ENCODE measurements at places on chromosomes 1 and 21. TPM values are rescaled to one million over a fixed set of nuclear protein-coding genes. Genes with fewer than 3 reads are reported as not detected.
A peak's percentile ranks its signal among the peaks of the same experiment; 100 is the strongest.

- no peak overlapping the region for H3K27ac ChIP-seq
- H3K4me3 ChIP-seq, result no peak overlapping the region
- no peaks in the 10 kb centered on the region for H3K36me3 ChIP-seq
- DNase-seq, result no peak
These were observed 108.4 kb downstream of the CNIH3 start for GRCh38 chr1:224724566-224724965.

GRCh38 chr1:88175120-88175630 lies 508.9 kb upstream of the PKN2 start:
- no peak for DNase-seq
- H3K4me1 ChIP-seq, result no peaks in the 10 kb centered on the region
- no peaks in the 10 kb centered on the region for H3K36me3 ChIP-seq
- no peak overlapping the region for H3K4me3 ChIP-seq
- H3K27ac ChIP-seq, result no peak overlapping the region
- no peaks in the 10 kb centered on the region for H3K27me3 ChIP-seq

DNA sequence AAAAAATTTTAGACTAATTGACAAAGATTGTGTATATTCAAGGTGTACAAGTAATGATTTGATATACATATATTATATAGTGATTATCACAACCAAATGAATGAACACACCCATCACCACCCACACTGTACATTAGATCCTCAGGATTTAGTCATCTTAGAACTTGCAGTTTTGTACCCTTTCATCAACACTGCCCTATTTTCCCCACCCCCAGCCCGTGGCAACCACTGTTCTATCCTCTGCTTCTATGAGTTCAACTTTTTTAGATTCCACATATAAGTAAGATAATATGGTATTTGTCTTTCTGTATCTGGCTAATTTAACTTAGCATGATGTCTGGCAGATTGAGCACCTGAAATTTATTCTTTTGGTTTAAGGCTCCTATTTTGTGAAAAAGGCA lies 173.6 kb downstream of the IER5 start:
- H3K36me3 ChIP-seq, result no peaks in the 10 kb centered on the region
- no peak overlapping the region for H3K27ac ChIP-seq
- H3K27me3 ChIP-seq, result no peaks in the 10 kb centered on the region
- H3K4me1 ChIP-seq, result no peaks in the 10 kb centered on the region
- no peak overlapping the region for H3K4me3 ChIP-seq

- H3K4me3 ChIP-seq, result no peak overlapping the region
- H3K27me3 ChIP-seq, result no peaks in the 10 kb centered on the region
- H3K36me3 ChIP-seq, result no peaks in the 10 kb centered on the region
- peak overlapping the region; percentile 1 for H3K27ac ChIP-seq
- H3K4me1 ChIP-seq, result peaks cover 80% of the 10 kb centered on the region
- DNase-seq, result no peak
These were observed 7.5 kb downstream of the DYRK1A start for GRCh38 chr21:37374027-37374426.

DNA sequence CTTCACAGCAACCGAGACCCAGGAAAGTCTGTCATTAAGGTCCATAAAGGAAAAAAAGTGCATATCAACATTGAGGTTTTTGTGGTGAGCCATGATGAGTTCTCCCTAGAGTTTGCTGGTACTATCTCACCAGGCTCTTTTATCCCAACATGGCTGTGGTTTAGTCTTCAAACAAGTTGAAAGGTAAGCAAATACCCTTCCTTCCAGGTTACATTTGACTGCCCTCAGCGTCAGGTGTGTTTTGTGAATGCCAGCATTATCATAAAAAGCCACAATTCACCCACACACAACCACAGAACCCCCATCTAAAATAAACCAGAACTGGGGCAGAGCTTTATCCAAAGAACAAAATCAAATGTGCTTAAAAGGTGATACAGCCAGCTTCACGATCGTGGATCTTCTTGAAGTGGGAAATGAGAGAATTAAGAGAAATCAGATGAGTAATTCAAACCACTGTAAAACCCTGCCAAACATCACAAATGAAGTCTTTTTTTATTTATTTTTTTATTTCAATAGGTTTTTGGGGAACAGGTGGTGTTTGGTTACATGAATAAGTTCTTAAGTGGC lies 64.7 kb downstream of the SETD4 start:
- peaks cover 7% of the 10 kb centered on the region for H3K4me1 ChIP-seq
- no peak overlapping the region for H3K4me3 ChIP-seq
- no peaks in the 10 kb centered on the region for H3K27me3 ChIP-seq
- no peak overlapping the region for H3K27ac ChIP-seq

DNA sequence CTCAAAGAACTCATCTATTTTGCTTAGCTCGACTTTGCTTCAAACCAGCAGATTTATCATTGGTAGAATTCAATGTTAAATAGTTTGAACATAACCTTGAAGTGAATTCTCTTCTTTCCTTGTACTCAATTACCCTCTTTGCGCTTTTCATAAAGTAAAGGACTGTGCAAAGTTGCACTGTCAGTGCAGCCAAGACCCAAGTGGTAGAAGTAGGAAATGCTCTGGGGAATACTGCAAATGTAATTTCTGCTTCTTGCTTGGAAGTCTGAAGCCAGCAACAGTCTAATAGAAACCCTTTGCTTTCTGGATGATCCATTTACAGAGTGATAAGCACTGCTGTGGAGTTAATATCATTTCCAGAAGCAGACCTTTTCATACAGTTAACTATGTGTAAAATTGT lies 936.7 kb upstream of the TMPRSS15 start:
- DNase-seq, result no peak
- no peaks in the 10 kb centered on the region for H3K4me1 ChIP-seq
- no peaks in the 10 kb centered on the region for H3K27me3 ChIP-seq
- H3K27ac ChIP-seq, result no peak overlapping the region
- no peak overlapping the region for H3K4me3 ChIP-seq

GRCh38 chr1:40739455-40740008 lies 44.1 kb upstream of the KCNQ4 start:
- H3K36me3 ChIP-seq, result peaks cover 7% of the 10 kb centered on the region
- DNase-seq, result no peak
- no peaks in the 10 kb centered on the region for H3K27me3 ChIP-seq
- no peak overlapping the region for H3K4me3 ChIP-seq
- no peak overlapping the region for H3K27ac ChIP-seq

DNA sequence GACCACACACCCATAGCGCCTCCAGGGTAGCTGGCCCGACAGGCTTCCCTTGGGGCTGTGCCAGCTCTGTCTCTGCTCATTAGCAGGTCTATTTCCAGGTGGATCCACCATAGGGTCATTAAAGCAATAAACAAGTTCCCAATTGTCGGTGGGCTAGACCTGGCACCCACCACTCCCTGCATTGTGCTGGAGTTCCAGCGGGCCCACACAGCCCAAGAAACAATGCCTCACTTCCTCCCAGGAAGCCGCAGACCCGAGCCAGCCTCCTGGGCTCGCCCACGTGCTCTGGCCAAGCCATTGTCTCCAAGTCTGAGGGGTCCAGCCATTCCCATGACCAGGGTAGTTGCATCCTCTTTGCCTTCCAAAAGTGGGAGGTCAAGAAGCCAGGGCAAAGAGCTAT lies 27.5 kb upstream of the SOX13 start:
- no peak for DNase-seq
- H3K27ac ChIP-seq, result no peak overlapping the region
- no peak overlapping the region for H3K4me3 ChIP-seq
- no peaks in the 10 kb centered on the region for H3K36me3 ChIP-seq
- no peaks in the 10 kb centered on the region for H3K4me1 ChIP-seq

DNA sequence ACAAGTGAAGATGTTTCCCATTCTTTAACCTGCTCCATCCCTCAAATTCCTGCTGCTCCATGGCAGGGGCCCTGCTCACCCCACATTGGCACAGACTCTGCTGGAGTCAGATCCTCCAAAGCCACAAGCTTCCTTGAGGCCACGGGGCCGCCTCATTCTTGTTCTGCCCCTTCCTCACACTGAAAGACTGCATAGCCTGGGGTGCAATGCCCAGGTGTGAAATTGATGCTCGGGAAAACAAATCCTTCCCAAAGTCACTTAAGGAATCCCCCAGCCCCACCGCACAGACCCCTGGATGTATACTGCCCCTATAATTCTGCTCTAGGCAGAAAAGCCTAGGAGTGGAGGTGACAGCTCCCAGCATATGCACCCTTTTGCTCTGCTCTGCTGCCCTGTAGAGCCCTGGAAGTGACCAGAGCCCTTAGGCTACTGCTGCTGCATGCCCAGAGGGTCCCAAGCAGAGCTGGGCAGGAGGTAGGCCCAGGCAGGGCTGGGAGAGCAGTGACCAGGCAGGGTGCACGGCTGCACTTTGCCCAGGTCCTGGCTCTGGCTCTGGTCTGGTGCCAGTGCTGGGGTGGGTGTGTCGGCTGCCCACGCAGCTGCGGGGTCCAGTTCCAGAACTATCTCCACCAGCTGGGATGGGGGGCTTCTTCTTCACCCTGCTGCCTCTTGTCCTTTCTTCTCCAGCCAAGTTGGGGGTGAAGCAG lies 1.6 kb downstream of the HES2 start:
- H3K27me3 ChIP-seq, result peaks cover 5% of the 10 kb centered on the region
- H3K4me1 ChIP-seq, result peaks cover 14% of the 10 kb centered on the region
- H3K27ac ChIP-seq, result no peak overlapping the region
- no peak overlapping the region for H3K4me3 ChIP-seq

DNA sequence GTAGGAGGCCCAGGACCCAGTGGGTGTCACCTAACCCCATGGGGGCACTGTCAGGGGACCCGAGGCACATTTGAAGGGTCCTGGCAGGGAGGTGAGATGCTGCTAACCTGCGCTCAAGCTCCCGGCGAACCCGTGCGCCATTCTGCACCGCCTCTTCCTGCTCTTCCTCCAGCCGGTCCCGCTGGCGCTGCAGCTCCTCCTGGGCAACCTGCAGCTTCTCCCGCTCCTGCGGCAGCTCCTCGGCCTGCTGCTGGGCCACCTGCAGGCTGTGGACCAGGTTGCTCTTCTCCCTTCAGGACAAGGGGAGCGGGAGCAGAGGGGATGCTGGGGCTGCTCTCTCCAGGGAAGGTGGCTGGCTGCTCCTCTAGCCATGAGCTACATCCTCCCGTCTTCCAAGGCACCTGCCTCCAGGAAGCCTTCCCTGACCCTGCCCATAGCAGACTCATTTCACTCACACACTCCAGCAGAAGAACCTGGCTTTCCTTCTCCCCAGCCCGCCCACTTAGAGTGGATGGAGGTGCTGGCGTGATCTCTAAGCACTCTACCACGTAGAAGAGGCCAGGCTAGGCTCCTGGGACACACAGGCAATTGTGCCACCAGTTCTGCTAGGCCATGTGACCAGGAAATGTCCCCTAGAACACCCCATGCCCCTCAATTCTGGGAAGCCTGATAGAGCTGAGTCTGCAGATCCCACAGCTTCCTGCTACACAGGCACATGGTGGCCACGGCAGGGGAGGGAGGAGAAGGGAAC lies 15.2 kb upstream of the NBPF1 start:
- H3K36me3 ChIP-seq, result peaks cover 88% of the 10 kb centered on the region
- H3K27me3 ChIP-seq, result no peaks in the 10 kb centered on the region
- H3K27ac ChIP-seq, result no peak overlapping the region
- no peak for DNase-seq

DNA sequence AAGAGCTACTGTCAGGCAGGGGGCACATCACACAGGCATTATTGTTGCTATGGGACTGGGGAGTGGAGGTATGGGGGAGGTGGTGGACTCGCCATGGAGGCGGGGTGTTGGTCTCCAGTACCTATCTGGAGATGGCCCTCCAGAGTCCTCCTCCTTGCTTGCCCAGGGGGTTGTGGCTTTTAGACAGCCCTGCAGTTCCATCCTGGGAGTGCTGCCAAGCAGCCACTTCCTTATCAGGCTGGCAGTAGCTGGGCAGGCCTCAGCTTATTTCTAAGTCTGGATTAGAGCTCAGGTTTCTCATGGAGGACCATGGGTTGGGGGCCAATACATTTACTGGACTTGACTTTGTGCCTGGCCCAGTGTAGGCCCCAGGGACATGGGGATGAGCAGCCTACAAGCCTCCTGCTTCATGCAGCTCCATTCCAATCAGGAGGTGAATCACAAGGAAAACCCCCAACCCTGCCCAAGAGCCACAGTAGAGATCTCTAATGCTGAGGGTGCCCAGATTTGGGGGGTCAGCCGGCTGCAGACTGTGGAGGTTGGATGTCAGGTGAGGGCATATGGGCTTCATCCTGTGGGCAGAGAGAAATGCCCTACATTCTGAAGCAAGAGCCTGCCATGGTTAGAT lies 210.7 kb upstream of the EDN2 start:
- H3K27ac ChIP-seq, result no peak overlapping the region
- H3K27me3 ChIP-seq, result no peaks in the 10 kb centered on the region
- DNase-seq, result no peak

- H3K36me3 ChIP-seq, result no peaks in the 10 kb centered on the region
- DNase-seq, result peak; percentile 67
- H3K4me1 ChIP-seq, result peaks cover 9% of the 10 kb centered on the region
- peak overlapping the region; percentile 56 for H3K4me3 ChIP-seq
These were observed 710 bp upstream of the HYI start for GRCh38 chr1:43454270-43455011.

DNA sequence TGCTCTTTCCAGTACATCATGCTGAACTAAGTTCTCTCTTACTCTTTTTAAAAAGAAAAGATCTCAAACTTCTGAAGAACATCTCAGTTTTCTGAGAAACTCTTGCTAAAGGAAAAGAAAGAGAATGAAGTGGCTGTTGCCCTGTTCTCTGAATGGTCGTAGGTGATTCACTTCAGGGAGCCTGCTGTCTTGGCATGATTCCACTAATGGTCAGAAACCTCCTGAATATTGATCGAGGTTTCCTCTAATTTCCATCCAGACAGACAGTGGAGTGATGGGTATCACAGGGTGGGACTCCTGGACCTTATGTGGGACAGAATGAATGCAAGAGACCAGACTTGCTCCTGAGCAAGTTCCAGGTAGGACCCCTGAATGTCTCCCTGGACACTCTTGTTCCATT lies 2.5 kb downstream of the FCRL2 start:
- no peaks in the 10 kb centered on the region for H3K4me1 ChIP-seq
- no peaks in the 10 kb centered on the region for H3K27me3 ChIP-seq
- no peak for DNase-seq
- no peak overlapping the region for H3K27ac ChIP-seq
- no peak overlapping the region for H3K4me3 ChIP-seq

GRCh38 chr1:109757936-109758786 lies 5.6 kb downstream of the EPS8L3 start:
- no peak for DNase-seq
- H3K4me3 ChIP-seq, result no peak overlapping the region
- H3K27ac ChIP-seq, result no peak overlapping the region
- H3K27me3 ChIP-seq, result no peaks in the 10 kb centered on the region
- H3K36me3 ChIP-seq, result no peaks in the 10 kb centered on the region

GRCh38 chr21:34092262-34092921 lies 19.0 kb downstream of the MRPS6 start:
- peak; percentile 24 for DNase-seq
- H3K4me1 ChIP-seq, result peaks cover 9% of the 10 kb centered on the region
- no peaks in the 10 kb centered on the region for H3K27me3 ChIP-seq
- H3K27ac ChIP-seq, result no peak overlapping the region
- H3K4me3 ChIP-seq, result no peak overlapping the region
- peaks cover 23% of the 10 kb centered on the region for H3K36me3 ChIP-seq

Gene BRWD1
- 108 TPM for total RNA-seq

Gene EXTL1
- total RNA-seq, result 0.32 TPM

Gene LRRN2
- total RNA-seq, result not detected

Gene CCDC190
- not detected for total RNA-seq

Gene VPS72
- total RNA-seq, result 64.6 TPM

Gene IGSF21
- total RNA-seq, result not detected

Gene SLC27A3
- 11.6 TPM for total RNA-seq

Gene CZIB
- 50.9 TPM for total RNA-seq

Measured in naive thymus-derived CD4-positive, alpha-beta T cell (primary cell).